ENCODE measurements at places on chromosomes 1 and 21.
A peak's percentile ranks its signal among the peaks of the same experiment; 100 is the strongest.

GRCh38 chr1:227907439-227908015 lies 40.2 kb downstream of the WNT9A start:
- DNase-seq = no peak

DNA sequence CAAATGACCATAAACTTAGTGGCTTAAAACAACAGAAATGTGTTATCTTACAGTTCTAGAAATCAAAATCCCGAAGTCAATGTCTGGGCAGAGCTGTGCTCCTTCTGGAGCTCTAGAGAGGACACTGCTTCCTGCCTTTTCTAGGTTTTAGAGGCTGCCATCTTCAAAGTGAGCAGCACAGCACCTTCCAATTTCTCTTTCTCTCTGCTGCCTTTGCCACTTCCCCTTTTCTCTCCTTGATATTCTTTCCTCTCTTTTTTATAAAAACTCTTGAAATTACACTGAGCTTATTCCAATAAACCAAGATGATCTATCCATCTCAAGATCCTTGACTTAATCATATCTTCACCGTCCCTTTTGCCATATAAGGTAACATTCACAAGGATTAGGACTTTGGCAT lies 616.9 kb downstream of the PLPP3 start:
- no peak for DNase-seq

DNA sequence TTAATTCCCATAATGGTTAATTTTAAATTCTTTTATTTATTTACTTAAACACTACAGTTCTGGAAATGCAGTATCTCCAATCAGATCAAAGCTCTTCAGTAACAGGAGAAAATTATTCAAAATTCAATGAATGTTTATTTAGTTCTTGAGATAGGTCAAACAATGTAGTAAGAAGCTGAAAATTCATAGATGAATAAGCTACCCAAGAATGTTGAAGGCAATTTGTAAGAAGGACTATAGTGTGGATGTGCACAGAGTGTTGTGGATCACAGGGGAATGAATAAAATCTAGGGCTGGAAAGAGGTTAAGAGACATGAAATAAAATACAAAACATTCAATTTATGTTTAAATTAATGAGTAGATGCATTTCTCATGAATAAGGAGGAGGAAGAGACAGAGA lies 72.0 kb downstream of the OLFM3 start:
- DNase-seq = no peak

DNA sequence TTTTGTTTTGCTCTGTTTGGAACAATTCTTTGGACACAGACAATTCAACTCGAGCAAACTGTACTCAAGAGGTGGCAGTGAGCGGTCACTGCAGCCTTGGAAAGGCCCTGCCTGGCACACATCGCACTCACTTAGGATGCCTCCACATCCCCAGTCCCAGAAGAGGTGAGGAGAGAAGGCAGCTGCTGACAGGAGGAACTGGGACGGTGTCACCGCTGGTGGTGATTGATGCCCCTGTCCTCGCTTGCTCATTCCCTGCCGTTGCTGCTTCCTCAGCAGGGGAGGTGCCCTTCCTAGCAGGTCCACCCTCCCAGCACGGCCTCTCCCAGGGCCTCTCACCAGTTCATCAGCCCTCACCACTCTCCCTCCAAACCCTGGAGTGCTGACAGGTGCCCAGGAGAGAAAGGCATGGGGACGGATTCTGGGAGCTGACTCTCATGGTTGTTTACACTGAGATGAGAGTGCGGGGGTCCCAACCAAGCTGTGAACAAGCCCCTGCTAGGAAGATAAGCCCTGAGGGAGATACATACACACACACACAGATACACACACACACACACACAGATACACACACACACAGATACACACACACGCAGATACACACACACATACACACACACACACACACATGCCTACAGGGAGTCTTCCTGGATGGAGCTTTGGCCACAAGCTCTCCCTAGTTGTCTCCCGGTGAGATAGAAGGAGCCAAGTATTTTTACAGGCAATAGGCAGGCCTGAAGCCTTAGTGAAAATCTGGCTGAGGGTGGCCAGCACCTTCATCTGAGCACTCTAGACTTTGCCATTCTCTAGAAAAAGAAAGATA lies 101.1 kb downstream of the CDC7 start:
- no peak for DNase-seq

GRCh38 chr1:42165511-42166210 lies 1.1 kb upstream of the GUCA2A start:
- no peak for DNase-seq

DNA sequence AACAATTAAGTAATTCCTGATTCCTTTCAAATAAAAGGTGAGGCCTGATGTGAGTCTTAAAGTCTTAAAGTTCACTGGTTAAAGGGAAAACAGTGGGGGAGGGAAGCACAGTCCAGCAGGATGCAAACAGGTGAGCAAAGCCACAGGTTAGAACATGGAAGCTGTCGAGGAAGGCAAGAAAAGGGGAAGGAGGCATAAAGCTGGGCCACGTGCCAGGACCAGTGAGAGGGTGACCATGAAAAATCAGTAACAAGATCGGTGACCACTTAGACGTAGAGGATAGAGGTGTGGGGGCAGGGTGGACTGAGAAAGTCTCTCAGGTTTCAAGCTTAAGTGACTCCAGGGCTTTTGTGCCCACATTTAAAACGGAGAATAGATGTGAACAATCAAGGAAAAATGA lies 231.3 kb downstream of the SETD4 start:
- DNase-seq = no peak

GRCh38 chr1:80202118-80202517 lies 1195.6 kb upstream of the ADGRL4 start:
- DNase-seq = no peak

DNA sequence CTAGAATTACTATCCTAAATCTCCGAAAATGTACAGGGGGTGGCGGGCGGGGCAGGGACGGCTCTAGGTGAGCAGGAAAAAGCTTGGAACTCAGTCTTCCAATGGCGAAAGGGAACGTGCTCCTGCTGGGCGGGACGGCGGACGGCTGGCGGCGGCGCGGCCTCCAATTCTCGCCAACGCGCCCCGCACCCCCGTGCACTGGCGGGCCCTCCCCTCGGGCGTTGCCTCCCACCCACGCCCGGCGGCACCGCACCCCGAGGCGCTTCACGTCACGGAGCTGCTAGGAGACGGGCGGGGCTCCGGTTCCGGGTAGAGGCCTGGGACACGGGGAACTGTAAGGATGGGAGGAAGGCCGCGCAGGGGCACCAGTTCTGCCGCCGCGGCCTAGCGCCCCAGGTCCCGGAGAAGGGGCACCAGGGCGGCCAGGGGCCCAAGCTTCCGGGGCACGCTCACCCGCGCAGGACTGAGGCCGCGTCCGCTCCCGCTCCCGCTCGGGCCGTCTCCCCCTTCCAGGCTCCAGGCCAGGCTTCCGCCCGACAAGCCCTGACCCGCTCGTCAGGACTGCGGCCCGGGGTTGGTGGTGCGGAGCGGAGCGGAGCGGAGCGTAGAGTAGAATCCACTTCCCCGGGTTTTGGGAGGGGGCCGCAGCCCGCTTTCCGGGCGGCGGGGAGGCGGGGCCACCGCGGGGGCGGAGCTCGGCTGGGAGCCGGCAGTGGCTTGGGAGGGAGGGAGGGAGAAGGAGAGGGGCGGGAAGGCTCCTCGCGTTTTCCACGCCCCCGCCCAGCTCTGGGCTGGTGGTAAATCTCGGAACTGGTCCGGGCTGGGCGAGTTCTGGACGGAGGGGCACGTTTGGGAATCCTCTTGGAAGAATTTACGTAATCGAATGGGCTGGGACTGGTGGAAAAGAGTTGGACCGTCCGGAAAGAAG lies at the start of gene DDX59:
Gene DDX59 (minus strand): TSS at position 594 of the 928 bp plus-strand sequence. CDS start 3,167 bp downstream, outside the sequence.
- peak; percentile 89 for DNase-seq
